Putamen (tissue), 1 donor: ENCODE measurements at places on chromosomes 1 and 21.

GRCh38 chr1:211326528-211327345, at the start of gene TRAF5:
Gene TRAF5 (plus strand): TSS chr1:211326833. CDS start chr1:211353240, 26,407 bp downstream.
- no peak for DNase-seq

DNA sequence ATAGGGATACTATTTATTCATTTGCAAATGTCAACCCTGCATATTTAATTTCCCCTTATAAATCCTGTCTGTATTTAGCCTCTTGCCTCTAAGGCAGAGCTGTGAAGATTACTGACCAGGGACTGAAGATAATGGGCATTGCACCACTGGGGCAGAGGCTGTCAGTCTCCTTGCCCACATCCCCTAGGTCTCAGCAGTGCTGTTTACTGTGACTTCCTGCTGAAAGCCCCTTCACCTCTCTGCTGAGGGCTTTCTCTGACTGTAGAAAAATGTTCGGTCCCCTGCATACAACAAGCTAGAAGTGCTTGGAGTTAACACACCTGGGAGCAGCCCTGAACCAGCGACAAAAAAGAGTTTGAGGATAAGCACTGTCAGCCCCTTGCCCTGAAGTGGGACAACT, 28.8 kb downstream of the SLC5A9 start:
- no peak for DNase-seq

GRCh38 chr21:45886610-45887026, 95.0 kb upstream of the COL6A1 start:
- DNase-seq = no peak

DNA sequence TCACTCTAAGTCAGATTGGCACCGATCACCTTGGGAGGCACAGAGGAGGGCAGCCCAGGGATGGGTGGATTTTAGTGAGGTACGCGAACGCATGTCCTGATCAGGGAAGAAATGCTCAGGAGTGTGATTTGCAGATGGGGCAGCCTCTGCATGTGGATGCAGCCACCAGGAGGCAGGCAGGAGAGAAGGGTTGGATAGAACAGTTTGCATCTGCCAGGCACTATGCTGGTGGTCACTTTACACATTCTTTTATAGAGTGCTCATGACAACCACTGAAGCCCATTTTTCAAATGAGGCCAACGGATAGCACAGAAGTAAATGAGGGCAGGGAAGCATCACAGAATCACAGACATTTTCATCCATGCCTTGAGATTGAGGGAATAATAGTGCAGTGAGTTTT, 5.7 kb downstream of the LAMB3 start:
- DNase-seq = no peak

DNA sequence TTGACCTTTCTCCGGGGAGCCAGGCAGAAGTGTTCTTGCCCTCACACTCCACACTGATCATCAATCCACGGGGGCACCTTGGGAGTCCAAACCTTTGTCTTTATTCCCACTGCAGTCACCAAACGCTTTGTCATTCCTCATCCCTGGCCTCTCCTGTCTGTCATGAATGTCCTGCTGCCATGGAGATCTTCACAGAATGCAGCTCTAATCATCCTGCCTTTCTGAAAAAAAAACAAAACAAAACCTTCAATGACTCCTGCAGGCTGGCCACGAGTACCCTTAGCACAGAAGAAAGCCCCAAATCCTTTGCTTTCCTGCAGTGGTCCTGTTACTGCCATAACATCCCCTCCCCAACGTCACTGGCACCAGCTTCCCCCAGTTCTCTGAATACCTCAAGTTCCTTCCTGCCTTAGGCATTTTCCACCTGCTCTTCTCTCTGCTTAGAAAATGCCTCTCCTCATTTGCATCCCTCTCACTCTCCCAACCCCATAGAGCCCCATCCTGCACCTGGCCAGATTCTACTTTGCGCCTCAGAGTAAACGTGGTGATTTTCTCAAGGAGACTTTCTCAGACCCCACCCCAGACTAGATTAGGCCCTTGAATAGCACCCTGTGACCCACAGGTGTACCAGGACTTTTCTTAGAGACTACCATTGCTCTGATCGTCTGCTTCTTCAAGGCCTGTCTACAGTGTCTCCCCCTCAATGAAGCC, 131.2 kb downstream of the AK5 start:
- DNase-seq = no peak

- DNase-seq = no peak
Measured at GRCh38 chr1:168628807-168629206, 52.4 kb downstream of the XCL1 start.

DNA sequence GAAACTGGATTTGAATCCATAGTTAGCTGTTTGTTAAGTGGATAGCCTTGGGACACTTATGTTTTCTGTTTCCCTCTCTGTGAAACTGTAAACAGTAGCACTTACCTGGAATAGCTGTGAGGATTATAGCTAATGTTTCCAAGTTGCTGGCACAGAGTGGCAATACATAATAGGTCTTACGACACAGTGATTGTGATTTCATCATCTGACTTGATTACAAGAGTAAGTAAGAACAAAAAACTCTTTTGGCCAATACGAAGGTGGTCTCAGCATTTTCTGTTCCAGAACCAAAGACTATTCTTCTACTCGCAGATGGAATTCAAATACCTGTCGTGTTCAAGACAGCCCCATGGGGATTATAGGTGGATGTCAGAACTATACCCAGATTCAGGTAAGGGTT, 2.1 kb downstream of the C8B start:
- DNase-seq = no peak

GRCh38 chr1:92842082-92843045, 10.5 kb downstream of the RPL5 start:
- no peak for DNase-seq

- no peak for DNase-seq
Measured at GRCh38 chr1:29057700-29058099, 66.0 kb downstream of the TMEM200B start.

GRCh38 chr1:96465441-96465840, 256.1 kb upstream of the PTBP2 start:
- DNase-seq = no peak

- DNase-seq = no peak
Measured at GRCh38 chr1:169731446-169731845, 2.4 kb downstream of the SELE start.

GRCh38 chr1:168148916-168149315, 12.2 kb upstream of the GPR161 start:
- DNase-seq = no peak

GRCh38 chr1:33007190-33008050, 29.3 kb downstream of the AK2 start:
- DNase-seq = peak; percentile 57

- no peak for DNase-seq
Measured at GRCh38 chr1:197470330-197470729, 202.3 kb downstream of the CRB1 start.

GRCh38 chr1:26827106-26827604, 667 bp downstream of the ZDHHC18 start:
- DNase-seq = no peak

- DNase-seq = no peak
Measured at GRCh38 chr1:38190983-38191382, 144.4 kb upstream of the POU3F1 start.

DNA sequence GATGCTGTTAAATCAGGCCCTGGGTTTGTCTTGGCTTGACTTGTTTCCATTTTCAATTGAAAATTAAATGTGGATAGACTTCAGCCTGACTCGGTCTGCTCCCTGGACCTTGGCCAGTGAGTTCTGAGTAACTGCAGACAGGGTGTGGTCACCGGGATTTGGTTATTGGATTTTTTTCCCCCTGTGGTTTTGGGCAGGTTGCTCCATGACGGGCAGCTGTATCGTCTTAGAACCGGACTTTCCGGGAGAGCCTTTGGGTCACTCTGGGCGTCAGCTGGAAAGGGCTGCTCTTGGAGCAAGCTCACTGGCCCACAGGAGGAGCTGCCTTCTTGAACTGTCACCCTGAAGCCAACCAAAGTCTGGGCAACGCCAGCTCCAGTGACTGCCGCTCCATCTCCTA, 75.0 kb downstream of the CLIC6 start:
- DNase-seq = no peak

- DNase-seq = peak; percentile 68
Measured at GRCh38 chr1:110460253-110461220, 9.6 kb downstream of the PROK1 start.

DNA sequence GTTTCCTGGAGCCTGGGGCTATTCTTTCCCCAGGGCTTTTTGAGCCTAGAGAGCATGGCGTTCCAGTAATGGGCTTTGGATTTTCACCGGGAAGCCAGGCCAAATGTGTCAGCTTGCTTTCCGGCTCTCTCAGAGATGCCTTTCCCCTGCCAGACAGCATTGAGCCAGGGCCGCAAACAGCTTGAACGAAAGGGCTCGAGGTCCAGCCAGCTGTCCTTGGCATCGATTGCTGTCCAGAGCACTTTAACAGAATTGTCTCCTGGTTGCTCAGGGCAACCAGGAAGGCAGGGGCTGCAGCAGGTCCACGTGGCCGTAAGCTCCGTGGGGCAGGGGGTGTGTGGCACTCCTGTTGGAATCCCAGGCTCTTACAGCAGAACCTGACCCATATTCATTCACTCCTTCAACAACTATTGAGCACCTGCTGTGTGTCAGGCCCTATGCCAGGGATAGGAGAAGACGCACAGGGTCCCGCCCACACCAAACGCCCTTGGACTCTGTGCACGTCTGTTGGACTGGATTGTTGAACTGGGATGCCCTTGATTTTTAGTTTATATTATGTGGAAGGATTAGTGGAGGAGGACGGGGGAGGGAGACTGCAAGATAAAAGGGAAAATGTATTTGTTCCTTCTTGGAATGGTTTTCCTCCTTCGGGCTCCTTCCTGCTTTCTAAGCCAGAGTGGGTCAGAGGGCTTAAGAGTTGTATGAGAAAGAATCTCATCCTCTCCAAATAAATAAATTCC, 38.7 kb upstream of the EFHD2 start:
- DNase-seq = peak; percentile 46

DNA sequence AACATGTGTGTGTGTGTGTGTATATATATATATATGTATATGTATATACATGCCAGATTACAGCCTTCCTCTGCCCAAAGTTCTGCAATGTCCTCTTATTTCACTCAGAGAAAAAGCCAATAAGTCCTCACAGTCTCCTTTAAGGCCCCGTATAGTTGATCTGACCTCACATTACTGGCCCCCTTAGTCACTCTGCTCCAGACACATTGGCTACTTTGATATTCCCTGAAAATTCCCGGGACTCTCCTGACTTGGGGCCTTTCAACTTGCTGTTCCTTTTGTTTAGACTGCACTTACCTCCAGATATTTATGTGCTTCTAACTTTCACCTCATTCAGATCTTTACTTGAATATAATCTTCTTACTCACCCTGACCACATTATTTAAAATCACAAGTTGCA, 4.2 kb upstream of the BSDC1 start:
- DNase-seq = no peak

DNA sequence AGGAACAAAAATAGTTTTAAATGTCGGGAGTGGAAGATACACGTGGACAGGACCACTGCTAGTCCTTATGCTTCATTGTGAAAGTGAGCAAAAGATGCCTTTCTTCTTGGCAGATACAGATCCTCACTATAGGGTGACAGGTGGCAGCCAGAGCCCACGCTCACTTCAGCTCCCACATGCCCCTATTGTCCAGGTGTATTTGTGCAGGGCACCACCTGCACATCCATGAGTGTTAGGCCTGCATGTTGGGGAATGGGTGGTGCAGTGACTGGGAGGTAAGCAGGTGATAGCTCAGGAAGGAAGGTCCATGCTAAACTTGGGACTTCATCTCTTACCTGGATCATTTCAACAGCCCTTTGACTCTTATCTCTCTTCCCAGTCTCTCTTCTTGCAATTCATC, 27.4 kb downstream of the SLC5A9 start:
- no peak for DNase-seq

DNA sequence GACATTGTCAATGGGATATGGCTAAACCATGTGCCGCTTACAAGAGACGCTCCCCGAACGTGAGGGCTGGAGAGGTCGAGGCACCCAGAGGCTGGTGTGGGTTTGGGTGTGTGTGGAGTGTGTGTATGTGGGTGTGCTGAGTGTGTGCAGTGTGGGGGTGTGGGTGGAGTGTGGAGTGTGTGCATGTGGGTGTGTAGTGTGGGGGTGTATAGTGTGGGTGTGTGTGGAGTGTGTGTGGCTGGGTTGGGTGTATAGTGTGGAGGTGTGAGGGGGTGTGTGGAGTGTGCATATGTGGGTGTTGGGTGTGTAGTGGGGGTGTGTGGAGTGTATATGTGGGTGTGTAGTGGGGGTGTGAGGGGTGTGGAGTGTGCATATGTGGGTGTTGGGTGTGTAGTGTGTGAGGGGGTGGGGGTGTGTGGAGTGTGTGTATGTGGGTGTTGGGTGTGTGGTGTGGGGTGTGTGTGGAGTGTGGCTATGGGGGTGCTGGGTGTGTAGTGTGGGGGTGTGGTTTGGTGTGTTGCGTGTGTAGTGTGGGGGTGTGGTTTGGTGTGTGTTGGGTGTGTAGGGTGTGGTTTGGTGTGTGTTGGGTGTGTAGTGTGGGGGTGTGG, 42.2 kb downstream of the SLC19A1 start:
- no peak for DNase-seq

DNA sequence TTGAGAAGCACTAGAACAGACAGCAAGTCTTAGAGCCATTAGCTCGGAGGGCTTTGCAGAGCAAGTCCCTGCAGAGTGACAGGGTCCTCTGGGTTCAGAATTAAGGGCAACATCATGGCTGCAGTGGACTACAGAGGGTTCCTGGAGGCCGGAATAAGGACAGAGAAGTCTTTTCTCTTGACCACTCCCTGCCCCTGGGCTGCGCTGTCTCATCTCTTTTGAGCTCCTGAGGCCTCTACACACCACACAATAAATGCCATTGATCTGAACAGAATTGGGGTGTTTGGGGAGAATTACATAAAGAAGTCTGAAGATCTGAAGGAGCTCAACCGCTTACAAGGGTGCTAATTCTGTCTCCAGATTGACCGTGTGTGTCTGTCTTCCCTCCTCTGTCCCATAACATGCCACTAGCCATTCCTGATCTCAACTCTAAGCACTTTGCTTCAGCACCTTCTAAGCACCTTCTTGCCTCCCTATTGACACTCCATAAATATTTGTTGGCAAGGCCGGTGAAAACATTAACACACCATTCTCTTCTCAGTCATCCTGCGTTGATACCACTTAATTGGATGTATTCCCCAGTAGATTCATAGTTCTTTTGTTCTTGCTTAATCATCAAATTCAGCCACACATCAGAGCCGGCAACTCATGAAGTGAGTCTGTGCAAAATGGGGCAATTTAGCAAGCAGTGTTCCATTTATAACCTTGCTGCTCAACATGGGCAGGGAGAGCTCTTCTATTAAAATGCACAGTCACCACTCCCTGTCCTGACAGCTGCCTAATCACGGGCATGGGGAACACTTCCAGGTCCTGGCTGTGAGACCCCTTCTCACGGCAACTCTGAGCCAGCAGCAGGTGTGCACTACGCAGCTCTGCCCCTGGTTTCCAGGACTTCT, 49.7 kb downstream of the NMNAT2 start:
- DNase-seq = peak; percentile 31

DNA sequence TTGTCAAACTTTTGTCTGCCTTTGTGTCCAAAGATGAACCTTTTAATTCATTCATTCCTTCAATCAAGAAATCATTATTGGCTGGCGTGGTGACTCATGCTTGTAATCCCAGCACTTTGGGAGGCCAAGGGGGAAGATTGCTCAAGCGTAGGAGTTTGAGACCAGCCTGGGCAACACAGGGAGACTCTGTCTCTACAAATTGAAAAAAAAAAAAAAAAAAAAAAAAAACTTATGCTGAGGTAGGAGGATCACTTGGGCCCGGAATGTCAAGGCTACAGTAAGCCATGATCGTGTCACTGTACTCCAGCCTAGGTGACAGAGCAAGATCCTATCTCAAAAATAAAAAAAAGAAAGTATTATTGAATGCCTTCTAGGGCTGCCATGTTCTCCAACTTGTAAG, 51.3 kb upstream of the CXADR start:
- DNase-seq = no peak
